Activated CD8-positive, alpha-beta memory T cell treated with anti-CD3 and anti-CD28 coated beads for 1 hour (primary cell): ENCODE measurements at places on chromosomes 6 and 20.

GRCh38 chr6:52132292-52132691, 44.9 kb upstream of the PKHD1 start:
- DNase-seq = no peak

GRCh38 chr6:13012296-13012695, 295.7 kb downstream of the PHACTR1 start:
- no peak for DNase-seq

GRCh38 chr6:119717942-119718341, 368.4 kb upstream of the MAN1A1 start:
- DNase-seq = no peak

DNA sequence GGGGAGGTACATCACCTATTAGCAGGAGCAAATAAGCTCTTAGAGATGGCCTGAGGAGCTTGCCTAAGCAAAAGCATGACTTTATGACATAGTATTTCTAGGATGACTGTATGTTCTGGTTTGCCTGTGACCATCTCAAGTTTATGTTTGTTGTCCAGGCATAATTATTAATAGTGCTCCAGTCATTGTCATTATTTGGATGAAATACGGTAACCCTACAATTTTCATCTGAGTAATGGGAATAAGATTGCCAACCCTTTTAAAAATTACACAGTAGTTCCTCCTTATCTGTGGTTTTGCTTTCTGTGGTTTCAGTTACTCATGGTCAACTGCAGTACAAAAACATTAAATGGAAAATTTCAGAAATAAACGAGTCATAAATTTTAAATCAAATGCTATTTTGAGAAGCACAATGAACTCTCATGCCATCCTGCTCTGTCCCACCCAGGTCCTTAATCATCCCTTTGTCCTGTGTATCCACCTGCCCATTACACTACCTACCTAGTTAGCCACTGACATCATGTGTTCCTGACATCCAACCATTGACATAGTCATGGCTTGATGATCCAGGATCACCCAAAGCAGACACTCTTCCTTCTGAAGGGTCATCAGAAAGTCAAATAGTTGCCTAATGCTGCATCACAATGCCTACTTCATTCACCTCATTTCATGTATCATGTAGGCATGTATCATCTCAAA, 27.0 kb upstream of the TFB1M start:
- no peak for DNase-seq

GRCh38 chr20:24102290-24102689, 113.7 kb upstream of the GGTLC1 start:
- DNase-seq = no peak

- DNase-seq = no peak
These were observed 10.3 kb upstream of the LPIN3 start for GRCh38 chr20:41330343-41330720.

GRCh38 chr6:28235912-28236452, 10.9 kb downstream of the ZSCAN9 start:
- no peak for DNase-seq

- no peak for DNase-seq
These were observed 32.8 kb downstream of the PPP1R16B start for GRCh38 chr20:38838326-38838725.

- no peak for DNase-seq
These were observed 622 bp upstream of the KIZ start for GRCh38 chr20:21125072-21125848.

DNA sequence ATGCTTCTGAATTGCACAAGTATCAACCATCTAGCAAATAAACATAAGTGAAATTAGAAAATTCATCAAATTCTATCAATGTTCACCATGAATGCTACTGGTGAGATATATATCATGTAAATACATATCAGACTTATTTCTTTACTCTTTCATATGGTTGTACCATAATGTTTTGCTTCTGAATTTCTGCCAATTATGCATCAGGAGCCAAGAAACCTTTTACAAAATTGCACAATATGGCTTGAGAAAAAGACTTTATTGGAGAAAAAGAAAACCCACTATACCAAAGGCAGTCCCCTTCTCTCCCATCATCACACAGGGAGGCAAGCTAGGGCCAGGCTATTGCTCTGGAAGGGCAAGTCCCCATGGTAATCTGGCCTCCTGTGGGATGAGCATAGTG, 402.6 kb downstream of the C6orf118 start:
- DNase-seq = no peak

GRCh38 chr20:45993197-45993951, 15.3 kb upstream of the MMP9 start:
- DNase-seq = no peak

- no peak for DNase-seq
These were observed 862 bp upstream of the SOBP start for GRCh38 chr6:107488875-107489635.

DNA sequence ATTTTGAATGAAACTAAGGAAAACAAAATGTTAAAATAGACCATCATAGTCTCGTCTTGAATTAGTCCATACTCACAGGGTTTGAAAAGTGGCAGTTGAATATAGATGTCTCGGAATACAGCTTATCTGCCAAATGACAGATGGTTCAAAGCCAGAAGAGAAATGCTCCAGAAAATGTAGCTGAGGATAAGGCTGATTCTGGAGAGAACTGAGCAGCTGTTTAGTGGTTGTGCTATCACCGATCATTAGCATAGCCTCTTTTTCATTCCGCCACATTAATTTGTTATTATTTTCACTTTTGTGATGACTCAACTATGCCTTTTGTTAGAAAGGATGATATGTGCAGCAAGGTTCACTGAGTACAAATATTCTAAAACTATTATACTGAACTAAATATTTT, 390.2 kb upstream of the MAN1A1 start:
- no peak for DNase-seq

- no peak for DNase-seq
These were observed 40.0 kb upstream of the CLDN20 start for GRCh38 chr6:155223646-155224451.

GRCh38 chr6:160156842-160157241, 35.2 kb downstream of the SLC22A1 start:
- no peak for DNase-seq

GRCh38 chr6:152078804-152079203, 271.3 kb downstream of the ESR1 start:
- no peak for DNase-seq

DNA sequence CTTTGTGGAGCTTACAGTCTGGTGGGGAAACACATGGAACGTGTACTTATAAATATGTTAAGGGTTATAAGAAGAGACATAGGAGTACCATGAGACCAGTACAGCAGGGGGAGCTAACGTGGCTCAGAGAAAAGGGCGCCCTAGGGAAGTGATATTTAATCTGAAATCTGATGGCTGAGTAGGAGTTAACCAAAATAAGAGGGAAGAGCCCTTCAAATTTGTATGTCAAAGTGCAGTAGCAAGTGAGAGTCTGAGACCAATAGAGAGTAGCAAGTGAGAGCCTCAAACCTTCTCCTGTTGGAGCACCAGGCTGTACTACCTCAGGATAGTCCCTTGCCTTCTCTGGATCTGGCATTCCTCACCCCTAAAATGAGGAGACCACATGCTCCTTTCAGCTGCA, 6.1 kb upstream of the PKIG start:
- DNase-seq = no peak

DNA sequence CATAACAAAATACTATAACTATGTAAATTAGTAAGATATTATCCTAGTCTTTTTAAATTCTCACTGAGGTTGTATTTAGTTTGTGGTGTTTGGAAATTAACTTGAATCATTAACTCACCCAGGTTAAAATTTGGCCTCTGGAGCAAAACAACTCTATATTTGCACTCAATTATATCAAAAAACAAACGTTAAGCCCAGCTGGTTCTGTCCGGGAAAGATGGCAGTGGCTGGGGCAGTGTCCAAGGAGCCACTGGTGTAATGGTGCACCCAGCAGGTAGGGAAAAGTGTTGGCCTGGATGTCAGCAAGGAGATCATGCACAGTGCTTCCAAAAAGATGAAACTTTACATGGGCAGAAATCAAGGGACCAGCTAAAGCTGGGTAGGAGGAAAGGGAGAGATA, 285.3 kb upstream of the CITED2 start:
- no peak for DNase-seq
